ENCODE measurements at places on chromosomes 6 and 20. TPM values are rescaled to one million over a fixed set of nuclear protein-coding genes. Genes with fewer than 3 reads are reported as not detected.

Gene SLC26A8
- 0.10 TPM for total RNA-seq

Gene TINAG
- not detected for total RNA-seq

Gene HLA-DOA
- 16.2 TPM for total RNA-seq

Gene HAO1
- total RNA-seq: not detected

Gene CYP21A2
- total RNA-seq: not detected

Gene COL9A1
- not detected for total RNA-seq

Gene CGAS
- total RNA-seq: 22.4 TPM

Gene CLIC5
- total RNA-seq: 0.52 TPM

Gene NHSL1
- total RNA-seq: 0.63 TPM

Gene LST1
- 200 TPM for total RNA-seq

Gene KCTD20
- total RNA-seq: 84.8 TPM

Gene PAX1
- total RNA-seq: not detected

Gene PCMT1
- total RNA-seq: 34.6 TPM

Gene ZFP64
- total RNA-seq: 2.9 TPM

Gene ECT2L
- not detected for total RNA-seq

Gene PTGIS
- under 0.01 TPM for total RNA-seq

Gene NCOA7
- total RNA-seq: 14.8 TPM

Gene DEFB124
- total RNA-seq: not detected

Gene HFE
- 1.5 TPM for total RNA-seq

Gene PRKN
- total RNA-seq: 6.1 TPM

Gene ULBP3
- total RNA-seq: 0.84 TPM

Gene IRAK1BP1
- total RNA-seq: 0.42 TPM

Gene HLA-DQB1
- 1.4 TPM for total RNA-seq

Gene FRK
- not detected for total RNA-seq

Gene LTV1
- 18.8 TPM for total RNA-seq

Gene FOXC1
- total RNA-seq: 0.10 TPM

Gene MEP1A
- not detected for total RNA-seq

Gene CRISP3
- not detected for total RNA-seq

Gene PCMTD2
- 57.8 TPM for total RNA-seq

Gene OR2W1
- not detected for total RNA-seq

Gene ZBTB12
- total RNA-seq: 0.21 TPM

Gene ABHD16B
- not detected for total RNA-seq

Gene B4GALT5
- 16.0 TPM for total RNA-seq

Gene UBE2C
- total RNA-seq: 1.6 TPM

Gene SGK1
- 1,288 TPM for total RNA-seq

Gene MUC21
- not detected for total RNA-seq

Gene ISM1
- 1.2 TPM for total RNA-seq

Gene ADTRP
- 32.7 TPM for total RNA-seq

Gene ATF6B
- 32.0 TPM for total RNA-seq

Gene MUCL3
- not detected for total RNA-seq

Gene SEL1L2
- not detected for total RNA-seq

Gene SSTR4
- not detected for total RNA-seq

Gene GPR6
- not detected for total RNA-seq

Gene FAM83C
- total RNA-seq: not detected

Gene BEND6
- 1.0 TPM for total RNA-seq
